COR-L47 (cell line): ENCODE measurements at places on chromosomes 6 and 20.

DNA sequence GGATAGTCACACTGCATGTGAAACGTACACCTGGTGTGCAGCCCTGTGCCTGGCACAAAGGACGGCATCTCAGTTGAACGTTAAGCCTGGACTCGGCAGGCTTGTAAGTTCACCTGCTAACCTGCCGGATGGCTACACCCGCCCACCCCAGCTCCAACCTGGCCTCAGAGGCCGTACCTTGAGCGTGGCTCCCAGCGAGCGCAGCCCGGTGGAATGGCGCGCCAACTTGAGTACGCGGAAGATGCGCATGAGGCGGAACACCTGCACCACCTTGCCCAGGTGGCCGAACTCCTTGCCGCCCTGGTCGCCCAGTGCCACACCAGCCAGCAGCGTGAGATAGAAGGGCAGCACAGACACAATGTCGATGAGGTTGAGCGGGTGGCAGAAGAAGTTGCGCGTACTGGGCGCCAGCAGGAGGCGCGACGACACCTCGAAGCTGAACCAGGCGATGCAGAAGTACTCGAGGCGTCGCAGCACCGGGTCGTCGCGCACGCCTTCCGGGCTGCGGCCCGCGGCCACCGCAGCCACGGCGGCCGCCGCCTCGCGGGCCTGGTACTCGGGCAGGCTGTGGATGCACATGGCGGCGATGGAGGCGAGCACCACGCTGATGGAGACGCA lies 3.3 kb downstream of the KCNS1 start:
- no peak for DNase-seq

DNA sequence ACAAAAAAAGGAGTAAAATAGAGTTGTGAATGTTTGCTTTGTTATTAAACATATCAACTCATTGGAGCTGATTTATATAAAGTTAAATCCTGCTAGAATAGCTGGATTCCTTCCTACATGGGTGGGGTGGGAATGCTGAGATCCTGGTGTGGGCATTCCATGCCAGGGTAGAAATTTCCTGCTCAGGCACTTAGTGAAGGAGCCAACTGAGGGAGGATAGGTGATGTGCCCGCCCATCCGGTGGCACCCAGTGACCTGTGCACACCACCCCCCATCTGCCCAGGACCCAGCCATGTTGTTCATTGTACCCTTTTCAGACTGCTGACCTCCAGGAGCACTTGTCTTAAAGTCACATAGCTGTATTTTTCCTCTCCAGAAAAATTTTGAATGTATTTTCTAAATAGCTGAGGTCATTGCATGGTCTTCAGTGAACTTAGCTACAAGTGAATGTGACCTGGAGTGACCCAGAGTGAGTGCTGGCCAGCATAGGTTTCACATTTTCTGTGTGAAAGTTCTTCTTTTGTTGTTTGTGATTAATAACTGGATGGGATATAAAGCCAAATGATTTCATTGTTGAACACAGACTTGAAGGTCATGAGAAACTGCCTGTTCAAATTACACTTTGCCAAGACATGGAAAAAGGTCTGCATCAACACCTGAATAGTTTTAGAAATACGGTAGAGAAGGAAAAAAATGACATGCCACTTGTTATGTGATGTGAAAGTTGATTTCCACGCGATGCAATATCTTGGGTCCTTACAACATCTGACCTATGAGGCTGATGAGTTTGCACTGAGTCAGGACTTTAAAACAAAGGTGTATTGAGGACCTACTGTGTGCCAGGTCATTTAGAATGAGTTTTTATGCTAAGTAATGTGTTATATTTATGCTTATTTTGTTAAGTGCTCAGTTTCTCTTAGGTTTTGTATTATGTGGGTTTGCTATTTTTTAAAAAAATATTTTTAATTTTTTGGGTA lies 77.2 kb downstream of the UTRN start:
- DNase-seq: no peak

GRCh38 chr6:56204134-56204533 lies 43.2 kb downstream of the COL21A1 start:
- DNase-seq: no peak

DNA sequence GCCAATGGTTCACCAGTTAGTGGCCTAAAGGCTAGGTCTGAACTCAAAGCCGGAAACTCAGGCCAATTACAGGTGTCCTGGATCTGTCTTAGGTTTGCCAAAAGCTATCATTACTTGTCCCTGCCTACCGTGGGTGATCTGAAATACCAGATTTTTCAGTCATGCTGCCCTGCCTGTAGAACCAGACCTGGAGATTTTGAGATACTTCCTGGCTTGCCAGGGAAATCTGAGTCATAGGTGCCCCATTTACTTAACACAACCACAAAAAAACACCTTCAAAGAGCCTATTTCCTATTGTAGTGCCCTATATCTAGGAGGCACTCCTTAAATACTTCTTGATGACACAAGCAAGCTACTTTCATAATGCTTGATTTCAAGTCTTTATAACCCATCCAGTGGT lies 13.9 kb upstream of the RANBP9 start:
- no peak for DNase-seq

DNA sequence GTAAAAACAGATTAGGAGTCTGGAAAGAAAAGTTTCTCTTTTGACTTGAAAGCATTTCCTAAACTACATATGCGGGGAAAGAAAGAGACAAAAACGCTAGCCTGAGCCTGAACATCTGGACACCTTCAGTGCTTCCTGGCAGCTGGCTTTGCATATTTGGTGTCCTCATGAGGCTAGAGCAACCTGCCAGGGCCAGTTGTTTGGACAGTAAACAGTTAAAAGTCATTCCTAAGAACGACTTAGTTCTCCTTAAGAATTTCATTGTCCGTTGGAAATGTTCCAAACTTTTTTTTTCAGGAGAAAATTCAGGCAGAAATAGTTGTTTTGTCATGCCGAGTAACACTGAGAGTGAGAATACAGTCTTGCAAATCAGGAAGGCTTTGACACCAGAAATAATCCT lies 199.8 kb downstream of the SMOC2 start:
- DNase-seq: no peak

DNA sequence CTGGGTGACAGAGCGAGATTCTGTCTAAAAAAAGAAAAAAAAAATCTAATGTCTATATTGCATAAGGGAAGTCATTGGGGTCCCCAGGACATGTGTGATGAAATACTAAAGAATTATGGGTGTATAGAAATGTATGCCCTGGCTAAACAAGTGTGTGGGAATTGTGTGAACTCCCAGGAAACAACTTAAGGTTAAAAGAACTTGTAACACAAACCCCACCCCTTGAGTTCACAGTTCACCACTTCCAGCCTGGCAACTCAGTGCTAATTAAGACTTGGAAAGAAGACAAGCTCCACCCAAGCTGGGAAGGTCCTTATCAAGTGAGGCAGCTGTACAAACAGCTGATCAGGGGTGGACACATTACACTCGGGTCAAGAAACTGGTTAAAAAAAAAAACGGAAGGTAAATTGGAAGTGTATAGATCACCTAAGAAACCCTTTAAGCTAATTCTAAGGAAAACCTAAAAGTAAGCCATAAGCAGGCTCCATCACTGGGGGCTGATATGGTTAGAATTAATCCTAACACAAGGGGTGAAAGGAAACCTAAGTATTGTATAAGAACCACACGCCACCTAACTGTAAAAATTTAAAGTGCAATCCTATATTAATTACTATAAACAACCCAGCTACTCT lies 25.2 kb downstream of the HLA-A start:
- DNase-seq: peak; percentile 75

GRCh38 chr6:6893701-6894100 lies 214.1 kb upstream of the RREB1 start:
- DNase-seq: no peak

- DNase-seq: peak; percentile 49
Measured at GRCh38 chr6:138086573-138087196, 20.5 kb downstream of the PERP start.

GRCh38 chr20:60000271-60001042 lies 42.2 kb downstream of the CDH26 start:
- no peak for DNase-seq

- DNase-seq: no peak
Measured at GRCh38 chr6:34829137-34829536, 37.3 kb downstream of the BLTP3A start.

GRCh38 chr20:36128463-36129159 lies 25.9 kb upstream of the EPB41L1 start:
- no peak for DNase-seq

DNA sequence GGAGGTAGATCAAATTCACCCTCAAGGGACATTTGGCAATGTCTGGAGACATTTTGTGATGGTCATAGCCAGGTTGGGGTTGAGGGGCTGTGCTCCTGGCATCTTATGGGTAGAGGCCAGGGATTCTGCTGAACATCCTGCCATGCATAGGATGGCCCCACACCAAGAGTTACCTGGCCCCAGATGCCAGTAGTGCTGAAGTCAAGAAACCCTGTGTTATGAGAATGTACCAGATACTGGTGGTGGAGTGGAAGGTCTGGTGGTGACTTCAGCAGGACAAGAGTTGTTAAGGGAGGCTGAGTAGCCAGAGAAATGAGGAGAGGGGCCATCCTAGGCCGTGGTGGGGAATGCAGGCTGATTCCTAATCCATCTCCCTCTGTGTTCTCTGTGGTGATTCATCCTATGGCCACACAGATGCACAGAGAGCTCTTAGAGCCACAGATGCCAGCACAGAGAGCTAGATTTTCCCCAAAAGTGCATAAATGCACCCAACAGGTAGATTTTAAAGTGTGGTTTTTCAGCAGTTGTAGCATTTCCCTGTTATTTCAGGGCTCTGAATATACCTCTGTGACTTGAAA lies 43.6 kb downstream of the CDYL start:
- no peak for DNase-seq

DNA sequence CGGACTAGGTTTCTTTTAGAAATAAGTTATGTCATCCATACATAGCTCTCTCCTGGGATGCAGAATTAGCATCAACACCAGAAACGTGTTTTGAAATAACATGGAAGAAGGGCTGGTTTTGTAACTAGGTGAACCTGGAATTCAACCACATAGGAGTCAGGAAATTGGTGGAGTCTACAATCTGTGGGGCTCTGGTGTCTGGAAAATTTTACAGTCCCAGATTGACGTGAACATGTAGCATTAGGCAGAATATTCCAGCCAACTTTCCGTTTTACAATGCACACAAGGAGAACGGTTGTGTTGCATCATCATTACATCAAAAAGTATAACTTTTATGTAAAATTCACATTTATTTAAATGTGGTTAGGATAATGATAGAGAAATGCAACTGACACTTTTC lies 1.9 kb downstream of the KCNQ5 start:
- no peak for DNase-seq

DNA sequence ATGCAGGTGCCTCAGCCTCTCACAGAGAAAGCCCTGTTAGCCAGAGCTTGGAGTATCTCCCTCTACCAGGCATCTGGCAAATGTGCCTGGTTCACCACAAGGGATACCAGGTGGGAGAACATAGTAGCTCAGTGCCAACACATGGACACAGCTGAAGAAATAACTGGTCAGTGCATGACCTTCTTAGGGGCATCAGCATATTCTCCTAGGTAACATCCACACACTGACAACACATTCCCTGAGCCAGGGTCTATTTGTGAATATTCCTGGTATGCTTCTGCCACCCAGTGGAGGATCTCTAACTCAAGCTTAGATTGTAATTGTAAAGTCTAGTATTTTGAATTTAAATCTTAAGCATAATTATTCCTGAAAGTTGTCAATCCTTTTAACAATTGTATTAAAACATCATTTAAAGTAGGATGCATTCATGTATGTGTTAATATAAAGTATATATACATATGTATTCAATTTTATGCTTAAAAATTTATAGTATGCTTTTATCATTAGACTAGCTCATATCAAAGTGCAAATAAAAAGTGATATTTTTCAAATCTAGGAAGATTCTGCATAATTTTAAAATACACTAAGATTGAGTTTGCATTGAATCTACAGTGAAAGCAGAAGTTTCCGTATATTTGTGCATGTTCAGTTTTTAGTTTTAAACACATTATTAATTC lies 45.3 kb upstream of the COL21A1 start:
- DNase-seq: peak; percentile 62

DNA sequence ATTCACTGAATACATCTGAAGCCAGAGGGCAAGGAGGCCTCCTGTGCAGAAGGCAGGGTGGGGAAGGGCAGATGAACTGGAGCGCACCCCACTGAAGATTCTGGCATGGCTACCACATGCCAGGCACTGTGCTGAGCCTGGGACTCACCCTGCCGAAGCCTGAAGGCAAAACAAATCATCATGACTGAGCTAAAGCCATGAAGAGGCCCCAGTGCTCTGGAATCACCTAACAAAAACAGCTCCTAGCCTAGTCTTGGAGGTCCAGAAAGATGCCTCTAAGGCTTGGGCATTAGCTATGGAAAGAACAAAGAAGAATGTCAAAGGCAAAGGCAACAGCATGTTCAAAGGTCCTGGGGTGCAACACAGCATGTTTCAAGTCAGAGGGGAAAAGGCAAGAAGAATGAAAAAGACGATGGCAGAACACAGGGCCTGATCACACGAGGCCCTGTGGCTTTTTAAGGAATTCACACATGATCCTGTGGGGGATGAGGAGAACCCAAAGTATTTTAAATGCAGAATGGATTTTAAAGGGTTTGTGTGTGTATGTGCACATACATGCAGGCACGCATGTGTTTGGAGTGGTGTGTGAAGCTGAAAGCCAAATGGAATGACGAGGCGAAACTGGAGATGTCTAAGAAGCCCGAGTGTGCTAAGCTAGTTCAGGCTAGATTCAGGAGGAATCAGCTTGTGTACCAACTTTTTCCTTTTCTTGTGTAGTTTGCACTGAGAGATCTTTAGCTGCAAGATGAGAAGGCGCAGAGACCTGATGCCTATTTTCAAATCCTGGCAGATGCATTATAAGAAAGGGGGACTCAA lies 261.4 kb downstream of the ZNF217 start:
- DNase-seq: no peak

DNA sequence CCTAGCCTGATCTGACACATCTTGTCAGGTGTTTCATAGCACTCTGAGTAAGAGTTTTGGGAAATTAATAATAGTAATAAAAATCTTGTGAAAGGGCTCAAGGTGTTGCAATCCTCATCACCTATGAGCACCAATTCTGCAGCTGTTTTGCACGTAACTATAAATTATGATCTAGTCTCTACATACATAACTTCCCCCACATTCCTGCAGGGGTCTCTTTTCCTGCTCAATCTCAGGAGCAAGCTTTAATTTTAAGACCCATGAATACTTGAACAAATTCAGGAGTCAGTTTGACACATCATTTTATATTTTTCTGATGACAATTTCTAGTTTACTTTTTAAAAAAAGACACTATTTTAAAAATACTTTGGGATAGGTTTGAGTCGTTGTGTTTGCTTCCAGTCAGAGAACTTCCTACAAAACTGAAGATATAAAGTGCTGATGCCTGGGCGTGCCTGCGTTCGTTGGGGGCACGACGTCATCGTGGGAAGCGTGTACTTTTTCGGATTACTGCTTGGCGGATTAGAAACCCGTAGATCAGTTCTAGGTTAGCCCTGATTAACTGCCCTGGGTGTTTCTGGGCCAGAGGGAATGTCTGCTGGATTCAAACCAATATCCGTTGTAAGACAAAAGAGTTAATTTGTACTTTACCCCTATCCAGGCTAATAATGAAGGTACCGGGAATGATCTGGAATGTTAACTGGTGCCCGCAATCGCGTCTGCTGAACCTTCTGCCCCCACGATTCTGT lies 1.0 kb upstream of the E2F3 start:
- peak; percentile 51 for DNase-seq

DNA sequence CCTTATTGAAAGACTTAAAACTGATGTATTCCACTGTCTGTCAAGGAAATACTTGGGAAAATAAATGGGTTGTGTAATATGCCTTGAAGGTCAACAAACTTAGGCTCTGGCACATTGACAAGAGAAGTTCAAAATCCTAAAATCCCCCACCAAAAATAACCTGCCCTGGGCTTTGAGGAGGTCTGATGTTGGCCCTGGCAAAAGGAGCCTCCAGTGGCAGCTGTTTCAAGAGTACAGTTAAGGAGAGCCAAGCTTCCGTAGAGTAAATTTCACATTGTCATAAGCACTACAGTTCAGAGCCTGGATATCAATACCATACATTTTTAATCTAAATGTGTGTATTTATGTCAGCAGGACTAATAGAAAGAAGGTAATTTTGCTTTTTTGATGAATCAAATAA lies 282.7 kb downstream of the EYA4 start:
- no peak for DNase-seq
